LNCaP clone FGC (cell line): ENCODE measurements at places on chromosomes 3 and 15.

- no peak for DNase-seq
Observed at GRCh38 chr3:127422663-127423375, 135.0 kb upstream of the PRR20G start.

- DNase-seq = no peak
Observed at GRCh38 chr15:70080347-70080746, 17.4 kb downstream of the TLE3 start.

- no peak for DNase-seq
Observed at GRCh38 chr3:37509069-37509468, 334.7 kb upstream of the LRRFIP2 start.

- no peak for DNase-seq
Observed at GRCh38 chr3:10217359-10217758, 30.9 kb upstream of the TATDN2 start.

GRCh38 chr3:122857019-122857418 is 62.1 kb downstream of the SLC49A4 start:
- DNase-seq = no peak

- DNase-seq = no peak
Observed at GRCh38 chr3:112718516-112718915, 77.6 kb upstream of the CCDC80 start.

GRCh38 chr3:49534581-49535441 is 19.5 kb upstream of the BSN start:
- no peak for DNase-seq

GRCh38 chr3:126982126-126982470 is 817 bp upstream of the PLXNA1 start:
- no peak for DNase-seq

- no peak for DNase-seq
Observed at GRCh38 chr3:185225080-185225479, 28.8 kb downstream of the EHHADH start.

- no peak for DNase-seq
Observed at GRCh38 chr3:78644847-78645246, 1123.0 kb downstream of the ROBO1 start.

DNA sequence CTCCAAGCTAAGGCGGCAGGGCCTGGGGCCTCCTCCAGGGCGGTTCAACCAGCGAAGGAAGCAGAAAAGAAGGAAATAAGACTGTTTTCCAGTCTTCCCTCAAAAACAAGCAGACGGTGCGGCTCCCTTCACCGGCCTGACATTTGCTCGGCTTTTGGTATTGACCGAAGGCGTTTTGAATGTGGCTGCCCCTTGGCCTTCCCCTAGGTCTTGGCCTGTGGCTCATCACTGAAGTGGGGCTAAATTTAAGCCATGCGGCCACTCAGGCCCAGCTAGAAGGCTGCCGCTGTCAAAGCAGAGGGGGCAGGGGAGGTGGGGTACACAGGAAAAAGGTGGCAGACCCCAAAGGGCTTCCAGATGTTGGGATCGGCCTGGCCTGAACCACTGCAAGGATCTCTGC is 86.2 kb downstream of the SRGAP3 start:
- DNase-seq = no peak

DNA sequence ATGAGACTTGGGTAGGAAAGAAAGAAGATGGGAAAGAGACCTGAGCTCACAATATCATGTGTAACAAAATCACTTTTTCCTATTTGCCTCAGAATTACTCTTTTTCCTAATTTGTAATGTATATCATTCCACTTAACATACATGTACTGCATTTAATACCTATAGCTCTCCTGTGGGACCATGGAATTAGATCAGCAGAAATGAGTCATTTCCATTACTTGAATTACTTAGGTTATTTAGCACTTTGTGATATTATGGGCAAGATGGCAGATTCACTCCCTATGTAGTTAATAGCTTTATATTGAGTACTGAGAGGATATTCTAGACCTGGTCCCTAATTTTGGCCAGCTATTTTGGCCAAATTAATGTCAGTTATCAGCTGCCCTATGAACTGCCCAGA is 70.5 kb downstream of the ZNF609 start:
- no peak for DNase-seq

DNA sequence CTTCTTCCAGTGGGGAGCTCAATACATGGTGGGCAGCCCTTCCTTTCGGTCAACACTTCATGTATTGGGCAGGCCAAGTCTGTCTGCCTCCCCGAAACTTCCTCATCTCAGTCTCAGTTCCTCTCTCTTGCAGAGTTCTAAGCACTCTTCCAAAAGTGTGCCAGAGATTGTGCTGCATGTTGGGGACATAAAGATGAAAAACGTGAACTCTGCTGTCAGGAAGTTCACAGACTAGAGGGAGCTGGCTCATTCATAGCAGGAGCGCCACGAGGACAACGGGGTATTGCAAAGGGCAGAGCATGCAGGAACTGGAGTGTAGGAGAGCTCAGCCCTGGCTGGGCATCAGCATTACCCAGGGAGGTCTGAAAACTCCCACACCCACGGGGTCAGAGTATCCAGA is 15.3 kb upstream of the EPHB3 start:
- DNase-seq = no peak

DNA sequence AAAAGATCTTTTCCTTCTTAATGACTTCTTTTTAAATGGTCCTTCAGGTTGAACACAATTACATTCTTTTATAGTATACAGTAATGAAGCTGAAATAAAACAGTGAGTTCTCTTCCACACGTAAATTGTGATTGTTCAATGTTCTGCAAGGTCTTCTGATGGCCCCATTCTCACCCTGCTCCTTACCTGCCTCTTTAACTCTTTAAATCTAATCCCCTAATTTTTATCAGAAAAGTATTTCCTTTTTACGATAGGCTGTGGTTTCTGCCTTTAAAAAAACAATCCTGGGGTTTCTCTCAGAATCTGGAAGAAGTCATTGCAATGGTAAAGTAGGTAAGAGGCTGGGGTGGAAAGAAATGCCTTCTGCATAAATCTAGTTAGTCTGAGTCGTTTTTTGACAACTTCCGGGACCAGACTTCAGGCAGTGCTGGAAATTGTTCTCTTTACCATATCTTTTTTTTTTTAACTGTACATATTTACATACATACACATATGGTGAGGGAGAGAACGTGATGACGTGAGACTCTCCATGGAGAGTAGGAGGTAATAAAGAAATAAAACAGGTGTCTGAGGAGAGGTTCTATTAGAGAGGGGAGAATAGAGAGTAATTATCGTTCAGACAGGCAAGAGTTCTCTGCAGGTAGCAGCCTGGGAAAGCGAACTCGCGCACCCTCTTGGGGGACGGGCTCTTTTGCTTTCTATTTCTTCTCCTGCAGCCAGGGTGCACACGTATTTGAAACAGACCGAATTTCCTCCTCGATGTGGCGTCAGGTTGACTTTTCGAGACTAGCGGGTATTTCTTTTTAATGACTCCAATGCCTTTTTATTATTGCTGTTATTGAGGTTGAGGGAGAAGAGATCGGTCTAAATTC is at the start of gene SIDT1:
SIDT1 (plus strand) TSS at position 730 of the 872 bp plus-strand sequence. CDS start 467 bp downstream, outside the sequence.
- peak; percentile 14 for DNase-seq
